ENCODE measurements at places on chromosomes 2 and 18. TPM values are rescaled to one million over a fixed set of nuclear protein-coding genes. Genes with fewer than 3 reads are reported as not detected.

GRCh38 chr2:31522786-31523185 is 58.0 kb downstream of the SRD5A2 start:
- DNase-seq, result no peak

DNA sequence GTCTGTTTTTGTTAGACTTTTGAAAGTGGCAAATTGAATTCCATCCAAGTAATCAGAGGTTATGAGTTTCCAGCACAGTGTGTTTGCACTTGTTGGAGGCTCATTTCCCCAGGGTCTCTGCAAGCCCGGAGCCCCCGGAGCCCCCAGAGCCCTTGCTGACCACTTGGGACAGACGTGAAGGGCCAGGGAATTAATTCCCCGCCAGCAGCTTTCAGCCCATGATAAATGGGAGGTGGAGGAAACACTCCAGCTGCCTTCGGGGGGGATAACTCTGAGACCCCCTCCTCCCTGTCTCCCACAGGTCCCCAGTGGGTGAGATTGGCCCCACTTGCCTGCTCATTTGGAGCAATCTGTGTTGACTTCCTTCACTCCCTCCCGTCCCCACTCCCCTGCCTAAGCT is 79.2 kb downstream of the KLHL29 start:
- DNase-seq, result no peak

GRCh38 chr2:197926673-197927072 is 122.3 kb downstream of the PLCL1 start:
- peak; percentile 63 for DNase-seq

The CUL3 gene
- 47.6 TPM for total RNA-seq

The MRPS9 gene
- total RNA-seq, result 43.8 TPM

The GALNT13 gene
- total RNA-seq, result 1.4 TPM
